ENCODE measurements at places on chromosomes 3 and 15.
A peak's percentile ranks its signal among the peaks of the same experiment; 100 is the strongest.

- DNase-seq, result no peak
Observed at GRCh38 chr15:71344316-71344715, 229.0 kb downstream of the THSD4 start.

DNA sequence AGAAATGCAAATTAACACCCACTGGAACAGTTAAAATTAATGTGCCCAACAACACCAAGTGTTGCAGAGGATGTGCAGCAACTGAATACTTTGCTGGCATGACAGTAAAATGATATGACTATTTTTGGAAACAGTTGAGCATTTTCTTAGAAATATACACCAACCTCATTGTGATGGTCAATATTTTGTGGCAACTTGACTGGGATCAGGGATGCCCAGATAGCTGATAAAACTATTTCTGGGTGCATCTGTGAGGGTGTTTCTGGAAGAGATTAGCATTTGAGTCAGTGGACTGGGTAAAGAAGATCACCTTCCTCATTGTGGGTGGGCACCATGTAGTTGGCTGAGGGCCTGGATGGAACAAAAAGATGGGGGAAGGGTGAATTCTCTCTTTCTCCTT lies 57.9 kb downstream of the RPLP1 start:
- no peak for DNase-seq

GRCh38 chr15:25711164-25711563 lies 152.0 kb downstream of the ATP10A start:
- DNase-seq, result no peak

DNA sequence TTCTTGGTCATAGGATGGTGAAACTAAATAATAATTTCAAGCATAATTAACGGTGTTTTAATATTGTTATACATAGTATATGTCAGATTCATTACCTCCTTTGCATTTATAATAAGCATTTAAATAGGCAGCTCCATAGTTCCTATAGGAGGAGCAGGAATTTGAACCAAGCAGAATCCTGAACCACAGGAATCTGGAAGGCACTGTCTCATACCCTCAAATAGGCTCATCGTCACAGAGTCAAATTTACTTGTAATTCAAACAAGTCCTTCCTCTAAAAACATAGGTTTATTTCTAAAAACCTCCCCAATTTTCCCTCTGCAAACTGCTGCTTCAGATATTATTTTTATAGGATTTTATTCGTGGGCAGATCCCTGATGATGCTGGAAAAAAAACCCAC lies 376.3 kb upstream of the ARHGEF26 start:
- no peak for DNase-seq

DNA sequence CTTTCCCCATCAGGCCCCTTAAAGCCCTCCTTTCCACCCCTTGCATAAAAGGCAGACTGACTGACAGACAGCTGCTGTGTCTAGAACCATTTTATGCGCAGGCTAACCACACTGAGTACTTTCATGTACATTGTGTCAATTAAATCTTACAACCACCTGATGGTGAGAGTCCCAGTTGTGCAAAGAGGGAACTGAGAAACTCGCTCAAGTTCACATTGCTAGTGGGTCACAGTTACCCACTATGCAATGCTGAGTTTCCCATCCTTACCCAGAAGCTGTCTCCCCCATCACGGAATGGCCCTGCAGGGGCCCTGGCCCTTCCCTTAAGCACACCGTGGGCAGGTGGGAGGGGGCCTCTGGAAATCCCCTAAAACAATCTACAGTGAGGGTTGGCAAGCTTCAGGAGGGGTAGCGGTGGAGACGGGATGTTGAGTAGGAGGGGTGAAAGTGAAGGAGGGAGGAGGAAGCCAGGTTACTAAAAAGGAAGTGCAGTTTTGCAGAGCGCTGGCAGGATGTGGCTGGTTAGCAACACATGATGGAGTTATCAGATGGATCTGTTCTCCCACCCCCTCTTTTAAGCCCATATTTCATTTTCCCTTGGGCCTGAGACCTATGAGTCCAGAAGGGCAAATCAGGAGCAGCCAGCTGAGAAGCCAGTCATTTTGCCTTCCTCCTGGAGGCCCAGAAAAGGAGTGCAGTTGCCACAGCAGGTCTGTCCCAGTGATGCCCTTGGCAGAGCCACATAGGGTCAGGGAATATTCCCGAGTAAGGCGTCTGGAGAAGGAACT lies 30.0 kb downstream of the STARD5 start:
- no peak for DNase-seq

- no peak for DNase-seq
Observed at GRCh38 chr15:73156431-73157191, 104.3 kb downstream of the NEO1 start.

DNA sequence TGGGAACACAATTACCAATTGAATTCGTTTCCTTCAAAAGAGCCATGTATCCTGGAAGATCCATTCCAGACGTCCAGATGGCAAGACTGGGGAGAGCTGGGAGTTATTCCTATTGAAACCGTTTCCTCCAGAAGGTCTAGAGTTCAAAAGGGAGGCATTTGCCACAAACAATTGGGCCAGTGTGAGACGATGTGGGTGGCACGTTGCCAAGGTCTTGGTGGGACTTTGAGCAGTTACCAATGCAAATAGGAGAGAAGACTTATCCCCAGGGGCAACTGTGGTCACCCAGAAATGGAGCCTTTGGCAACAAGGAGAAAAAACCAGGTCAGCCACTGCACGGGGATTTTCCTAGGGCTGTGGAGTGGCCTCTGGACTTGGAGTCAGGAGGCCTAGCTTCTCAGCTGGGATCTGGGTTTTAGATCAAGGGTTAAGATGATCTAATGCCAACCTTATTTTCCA lies 29.6 kb upstream of the TLE3 start:
- no peak for DNase-seq

DNA sequence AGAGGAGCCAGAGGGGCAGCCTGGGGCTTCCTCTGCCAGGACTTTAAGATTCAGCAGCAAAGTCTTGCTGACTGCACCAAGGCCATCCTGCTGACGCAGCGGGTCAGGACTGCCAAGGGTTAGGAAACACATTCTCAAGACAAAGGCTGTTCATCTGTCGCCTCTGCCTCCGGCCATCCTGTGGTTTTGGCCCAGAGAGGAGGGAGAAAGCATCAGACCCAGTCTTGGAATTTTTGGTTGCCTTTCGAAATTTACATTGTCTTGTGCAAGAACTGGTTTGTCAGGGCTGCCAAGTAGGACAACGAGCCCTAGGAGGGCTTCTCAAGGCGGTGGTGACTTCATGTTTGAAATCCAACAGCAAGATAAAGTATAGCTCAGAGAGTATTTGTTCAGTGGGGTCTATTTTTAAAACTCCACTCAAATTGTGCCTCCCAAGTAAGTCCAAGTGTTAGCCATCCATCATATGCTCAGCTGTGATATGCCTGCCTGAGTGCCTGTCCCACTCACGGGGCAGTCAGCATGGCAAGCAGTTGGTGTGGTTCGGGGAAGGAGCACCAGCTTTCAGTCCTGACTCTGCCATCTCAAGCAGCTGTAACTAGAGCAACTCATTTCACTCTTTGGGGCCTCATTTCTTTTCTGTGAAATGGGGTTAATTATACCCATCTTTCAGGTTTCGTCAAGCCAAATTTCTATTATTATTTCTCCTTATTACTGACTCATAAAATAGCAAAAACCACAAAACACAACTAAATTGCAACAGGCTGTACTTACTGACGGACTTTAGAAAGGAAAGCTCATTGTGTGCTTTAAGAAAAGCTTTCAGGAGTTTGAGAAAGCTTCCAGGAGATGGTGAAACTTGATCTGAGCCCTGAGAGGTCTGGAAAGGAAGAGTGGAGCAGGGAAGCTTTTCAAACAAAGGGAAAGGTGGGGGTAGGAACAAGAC lies 42.4 kb upstream of the RHO start:
- no peak for DNase-seq

DNA sequence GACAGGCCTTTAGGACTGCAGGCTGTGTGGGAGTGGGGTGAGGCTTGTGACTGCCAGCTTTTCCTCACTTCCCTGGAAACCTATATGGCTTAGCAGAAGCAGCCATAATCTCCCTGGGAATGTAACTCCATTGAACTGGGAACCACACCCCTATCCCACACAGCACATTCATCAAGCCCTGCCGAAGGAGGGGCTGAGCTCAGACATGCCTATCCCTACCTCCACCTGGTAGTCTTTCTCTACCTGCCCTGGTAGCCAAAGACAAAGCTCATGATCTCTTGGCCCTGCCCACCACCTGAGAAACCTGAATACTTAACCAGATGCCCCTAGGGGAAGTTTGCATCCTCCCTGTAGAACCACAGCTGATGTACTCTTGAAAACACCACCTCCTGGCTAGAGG lies 219.8 kb downstream of the UNC13C start:
- no peak for DNase-seq

DNA sequence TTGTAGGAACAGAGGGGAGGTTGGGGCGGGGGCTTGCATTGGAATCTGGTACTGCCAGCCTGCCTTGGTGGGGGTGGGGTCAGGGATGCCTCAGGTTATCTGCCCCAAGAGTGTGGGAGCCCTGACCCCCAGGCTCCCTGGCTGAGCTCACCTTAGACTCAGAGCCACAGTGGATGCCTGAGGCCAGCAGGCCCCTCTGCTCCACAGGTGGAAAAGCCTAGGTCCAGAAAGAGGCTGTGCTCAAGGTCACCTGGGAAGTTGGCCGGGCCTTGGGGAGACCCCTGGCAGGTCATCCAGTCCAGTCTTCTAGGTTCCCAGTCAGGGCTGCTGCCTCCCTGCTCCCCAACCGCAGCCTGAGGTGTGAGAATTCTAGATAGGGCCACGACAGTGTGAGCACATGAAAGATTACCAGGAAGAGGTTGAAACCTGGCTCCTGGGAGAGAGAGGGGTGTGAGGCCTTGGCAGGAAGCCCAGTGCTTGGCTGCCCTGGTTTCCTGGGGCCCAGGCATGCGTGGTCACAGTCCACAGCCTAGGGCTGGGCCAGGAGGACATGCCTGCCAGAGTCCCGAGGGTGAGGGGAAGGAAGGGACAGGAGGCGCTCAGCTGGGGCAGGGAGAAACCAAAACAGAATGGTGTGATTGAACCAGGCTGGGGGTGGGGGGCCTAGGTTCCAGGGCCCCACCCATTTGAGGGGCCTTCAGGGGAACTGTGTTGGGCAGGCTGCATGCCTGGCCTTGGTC lies 4.9 kb downstream of the HDAC11 start:
- DNase-seq, result no peak

DNA sequence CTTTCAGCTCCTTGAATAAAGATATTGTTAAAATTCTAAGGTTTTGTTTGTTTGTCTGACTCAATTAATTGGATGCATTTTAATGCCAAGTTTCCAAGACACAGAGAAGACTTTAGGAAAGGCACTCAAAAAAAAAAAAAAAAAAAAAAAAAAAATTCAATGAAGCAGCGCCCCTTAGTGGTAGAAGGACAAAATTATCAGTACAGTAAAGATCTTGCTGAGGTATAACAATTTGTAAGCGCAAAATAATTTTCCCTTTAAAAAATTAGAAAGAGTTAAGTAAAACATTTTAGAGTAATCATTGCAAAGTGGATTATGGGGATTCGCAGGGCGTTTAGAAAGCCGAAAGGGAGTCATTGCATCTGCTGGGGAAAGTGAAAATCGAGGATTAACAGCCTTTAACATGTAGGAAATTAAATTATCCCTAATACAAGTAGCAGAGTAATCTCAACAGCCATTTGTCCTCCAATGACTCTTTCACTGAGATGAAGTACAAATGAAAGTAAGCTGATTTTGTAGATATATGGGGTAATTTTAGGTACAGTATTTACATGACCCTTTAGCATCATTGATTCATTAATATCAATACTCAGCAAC lies 5.8 kb upstream of the DIS3L start:
- DNase-seq, result peak; percentile 28

- no peak for DNase-seq
Observed at GRCh38 chr3:14462738-14463137, 60.3 kb downstream of the SLC6A6 start.

DNA sequence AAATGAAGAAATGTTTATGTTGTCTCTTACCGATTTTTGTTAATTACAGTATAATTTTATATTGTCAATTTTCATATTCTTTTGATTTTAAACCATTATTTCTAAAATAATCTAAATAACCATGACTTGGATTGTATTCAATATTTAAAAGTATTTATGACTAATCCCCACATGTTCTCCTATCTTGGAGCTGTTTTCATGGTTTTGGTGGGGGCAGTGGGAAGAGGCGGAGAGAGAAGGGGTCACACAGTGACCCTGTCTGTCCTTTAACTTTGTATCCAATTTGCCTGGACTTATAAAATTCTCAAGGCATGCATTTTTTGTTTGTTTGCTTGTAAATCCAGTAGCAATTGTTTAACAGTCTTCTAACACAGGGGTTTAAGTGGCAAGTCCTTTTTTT lies 407.4 kb downstream of the NTRK3 start:
- DNase-seq, result no peak

- no peak for DNase-seq
Observed at GRCh38 chr3:56933803-56934202, 126.7 kb upstream of the SPATA12 start.

- no peak for DNase-seq
Observed at GRCh38 chr3:122668930-122669730, 11.5 kb upstream of the PARP14 start.

- no peak for DNase-seq
Observed at GRCh38 chr3:110413266-110413665, 658.4 kb upstream of the NECTIN3 start.

- no peak for DNase-seq
Observed at GRCh38 chr3:195869413-195870001, 38.8 kb downstream of the TNK2 start.

GRCh38 chr3:42666022-42666421 lies 12.5 kb downstream of the ZBTB47 start:
- DNase-seq, result no peak

DNA sequence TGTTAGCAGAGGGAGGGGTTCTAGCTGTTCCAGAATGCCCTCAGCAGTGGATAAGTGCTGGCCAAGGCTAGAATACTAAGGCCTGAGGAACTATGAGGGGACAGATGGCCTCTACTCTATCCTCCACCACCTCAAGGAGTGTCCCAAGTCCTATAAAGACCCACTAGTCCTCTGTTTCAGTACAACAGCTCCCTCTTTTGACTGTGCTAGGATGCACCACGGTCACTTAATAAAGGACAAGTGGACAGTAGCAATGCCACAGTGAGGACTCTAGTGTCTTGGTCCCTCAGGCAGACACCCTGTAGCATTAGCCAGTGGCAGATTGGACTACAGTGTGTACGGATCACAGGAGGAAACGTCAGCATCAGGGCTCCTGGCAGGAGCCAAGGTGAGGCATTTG lies 171.8 kb upstream of the PROK2 start:
- no peak for DNase-seq

- DNase-seq, result no peak
Observed at GRCh38 chr15:57045741-57046382, 127.4 kb downstream of the TCF12 start.

- DNase-seq, result no peak
Observed at GRCh38 chr3:34777386-34777785, 861.9 kb upstream of the ARPP21 start.

- no peak for DNase-seq
Observed at GRCh38 chr15:57559875-57560274, 31.8 kb upstream of the MYZAP start.
